ENCODE measurements at places on chromosomes 7 and 10. TPM values are rescaled to one million over a fixed set of nuclear protein-coding genes. Genes with fewer than 3 reads are reported as not detected.

ODAD2 gene
- not detected for total RNA-seq

AKR1C1 gene
- 0.89 TPM for total RNA-seq

SPAM1 gene
- not detected for total RNA-seq

GRCh38 chr7:136403591-136403990 is 426.4 kb upstream of the MTPN start:
- DNase-seq = no peak
- no peaks in the 10 kb centered on the region for H3K36me3 ChIP-seq

- no peak for DNase-seq
- no peaks in the 10 kb centered on the region for H3K36me3 ChIP-seq
- H3K4me1 ChIP-seq = no peaks in the 10 kb centered on the region
- no peaks in the 10 kb centered on the region for H3K27me3 ChIP-seq
- no peak overlapping the region for H3K4me3 ChIP-seq
Measured at GRCh38 chr10:104540181-104540580, 100.9 kb upstream of the SORCS3 start.
